Cerebellum (tissue), 4 donors: ENCODE measurements at places on chromosomes 2 and 18. TPM values are rescaled to one million over a fixed set of nuclear protein-coding genes. Genes with fewer than 3 reads are reported as not detected.

The EGR4 gene
- 0.09 TPM for total RNA-seq

- no peak for DNase-seq
Observed at GRCh38 chr2:27990030-27990590, 99.6 kb downstream of the BABAM2 start.

DNA sequence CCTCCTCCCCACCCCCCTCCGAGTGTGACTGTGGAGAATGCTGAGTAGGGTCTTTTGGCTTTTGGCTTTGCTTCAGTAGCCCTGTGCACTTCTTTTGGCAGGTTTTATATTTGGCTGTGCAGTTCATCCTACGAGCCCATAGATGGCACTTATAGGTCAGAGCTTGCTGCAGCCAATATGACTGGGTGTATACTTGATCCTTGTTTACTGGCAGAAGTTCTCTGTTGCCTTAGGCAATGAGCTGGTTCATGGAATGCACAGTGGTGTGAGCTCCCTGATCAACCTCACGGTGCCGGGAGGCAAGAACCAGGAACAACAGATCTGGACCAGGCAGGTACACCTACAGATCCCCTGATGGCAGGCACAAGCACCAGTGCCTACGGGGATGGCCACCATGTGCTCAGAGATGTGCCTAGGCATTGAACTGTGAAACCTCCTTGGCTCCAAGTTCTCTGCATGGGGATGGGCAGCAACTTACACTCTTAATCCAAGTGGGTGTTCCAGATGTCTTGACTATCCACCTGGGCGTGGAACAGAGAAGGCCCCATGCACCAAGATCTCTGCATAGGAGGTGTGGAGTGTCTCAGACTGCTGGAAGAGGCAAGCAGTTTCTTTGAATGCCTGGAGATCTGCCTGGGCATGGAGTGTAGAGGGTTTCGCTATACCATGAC is 190.4 kb downstream of the KIAA1328 start:
- DNase-seq = no peak

- peak; percentile 6 for DNase-seq
Observed at GRCh38 chr2:197777823-197778407, 7.2 kb downstream of the BOLL start.

- no peak for DNase-seq
Observed at GRCh38 chr2:232287316-232287715, 91.2 kb upstream of the ALPP start.

DNA sequence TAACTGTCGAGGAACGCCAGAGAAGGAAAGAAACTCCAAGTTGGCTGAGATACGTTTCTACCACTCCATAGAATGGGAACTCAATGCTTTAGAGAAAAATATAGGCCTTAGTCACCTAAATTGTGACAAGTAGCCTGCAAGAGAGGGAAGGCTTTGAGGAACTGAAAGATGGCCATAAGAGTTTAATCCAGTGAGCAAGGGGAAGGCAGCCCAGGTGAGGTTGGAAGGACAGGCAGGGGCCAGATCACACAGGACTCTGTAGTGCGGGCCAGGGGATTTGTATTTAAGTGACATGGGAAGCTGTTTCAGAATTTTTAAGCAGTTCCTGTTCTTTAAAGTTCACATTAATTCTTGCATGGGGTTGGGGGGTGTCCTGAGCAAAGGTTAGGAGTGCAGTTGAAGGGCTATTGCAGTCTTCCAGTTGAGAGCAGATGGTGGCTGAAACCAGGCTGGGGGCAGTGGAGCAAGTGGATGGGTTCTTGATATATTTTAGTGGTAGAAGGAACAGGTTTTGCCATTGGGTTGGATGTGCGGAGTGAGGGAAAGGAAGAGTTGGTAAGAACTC is 138.9 kb upstream of the PELI1 start:
- no peak for DNase-seq

The ZC3H15 gene
- total RNA-seq = 69.9 TPM

The DCDC2C gene
- total RNA-seq = not detected

The TMEM163 gene
- total RNA-seq = 10.2 TPM

The RAX gene
- total RNA-seq = 2.0 TPM

GRCh38 chr2:205865905-205866441 is 183.7 kb downstream of the NRP2 start:
- peak; percentile 13 for DNase-seq

DNA sequence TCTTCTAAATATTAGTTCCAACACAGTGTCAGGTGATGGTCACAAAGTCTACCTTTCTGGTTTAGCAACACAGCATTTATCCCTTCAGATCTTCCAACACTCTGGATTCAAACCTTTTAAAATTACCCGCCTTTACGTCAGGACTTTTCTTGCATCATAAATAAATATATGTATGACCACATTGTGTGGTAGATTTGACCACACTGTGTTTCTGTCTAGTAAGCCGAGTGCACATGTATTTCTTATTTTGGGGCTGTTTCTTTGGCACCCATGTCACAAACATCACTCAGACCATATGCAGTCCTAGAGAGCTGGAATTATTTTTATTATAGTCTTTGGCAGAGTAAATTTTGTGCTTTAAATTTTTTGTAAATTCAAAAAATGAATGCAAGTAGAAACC is 172.1 kb downstream of the ANKRD44 start:
- DNase-seq = no peak

- DNase-seq = no peak
Observed at GRCh38 chr18:79596446-79597175, 83.0 kb upstream of the CTDP1 start.

The ACVR1C gene
- total RNA-seq = 0.45 TPM

GRCh38 chr2:10053351-10053750 is 10.0 kb downstream of the KLF11 start:
- DNase-seq = no peak

DNA sequence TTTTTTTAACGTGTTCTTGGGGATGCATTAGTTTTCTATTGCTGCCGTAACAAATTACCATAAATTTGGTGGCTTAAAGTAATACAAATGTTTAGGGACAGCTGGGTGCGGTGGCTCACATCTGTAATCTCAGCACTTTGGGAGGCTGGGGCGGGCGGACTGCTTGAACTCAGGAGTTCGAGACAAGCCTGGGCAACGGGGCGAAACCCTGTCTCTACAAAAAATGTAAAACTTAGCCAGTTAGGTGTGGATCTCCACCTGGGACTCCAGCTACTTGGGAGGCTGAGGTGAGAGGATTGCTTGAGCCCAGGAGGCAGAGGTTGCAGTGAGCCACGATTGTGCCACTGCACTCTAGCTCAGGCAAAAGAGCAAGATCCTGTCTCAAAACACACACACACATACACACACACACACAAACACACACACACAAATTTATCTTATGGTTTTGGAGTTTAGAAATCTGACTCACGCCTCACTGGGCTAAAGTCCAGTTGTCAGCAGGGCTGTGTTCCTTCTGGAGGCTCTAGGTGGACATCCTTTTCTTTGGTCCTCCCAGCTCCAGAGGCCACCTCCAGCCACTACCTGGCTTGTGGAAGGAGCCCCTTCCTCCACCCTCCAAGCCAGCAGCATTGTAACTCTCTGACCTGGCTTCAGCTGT is 76.1 kb downstream of the SEPTIN10 start:
- DNase-seq = no peak

The MSTN gene
- total RNA-seq = 5.2 TPM

The DUSP2 gene
- 4.1 TPM for total RNA-seq

The KCNS3 gene
- total RNA-seq = 4.6 TPM

- no peak for DNase-seq
Observed at GRCh38 chr2:143680885-143681405, 551.7 kb downstream of the ARHGAP15 start.

The HJURP gene
- 8.0 TPM for total RNA-seq

The CCDC74B gene
- total RNA-seq = 6.0 TPM

DNA sequence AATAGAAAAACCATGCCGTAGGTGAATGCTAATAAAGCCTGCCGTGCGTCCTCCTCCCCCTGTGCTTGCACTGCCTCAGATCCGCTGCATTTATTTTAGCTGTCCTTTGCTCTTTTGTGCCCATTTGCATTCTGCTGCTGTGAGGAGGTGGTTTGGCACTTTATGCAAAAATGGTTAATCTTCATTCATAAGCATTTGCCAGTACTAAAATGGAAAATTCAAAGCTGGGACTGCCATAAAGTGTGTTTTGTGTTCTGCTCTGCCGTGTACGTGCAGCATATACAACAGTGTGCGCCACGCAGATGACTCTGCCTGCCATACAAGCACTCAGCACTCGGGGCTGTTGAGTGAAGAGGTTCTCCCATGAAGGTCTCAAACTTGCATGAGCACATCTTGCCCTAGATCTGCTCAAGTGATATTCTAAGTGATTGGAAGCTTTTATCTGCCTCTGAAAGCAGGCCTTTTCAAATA is 73.6 kb downstream of the SPATS2L start:
- DNase-seq = no peak

- no peak for DNase-seq
Observed at GRCh38 chr2:70708376-70709199, 59.4 kb downstream of the ADD2 start.

DNA sequence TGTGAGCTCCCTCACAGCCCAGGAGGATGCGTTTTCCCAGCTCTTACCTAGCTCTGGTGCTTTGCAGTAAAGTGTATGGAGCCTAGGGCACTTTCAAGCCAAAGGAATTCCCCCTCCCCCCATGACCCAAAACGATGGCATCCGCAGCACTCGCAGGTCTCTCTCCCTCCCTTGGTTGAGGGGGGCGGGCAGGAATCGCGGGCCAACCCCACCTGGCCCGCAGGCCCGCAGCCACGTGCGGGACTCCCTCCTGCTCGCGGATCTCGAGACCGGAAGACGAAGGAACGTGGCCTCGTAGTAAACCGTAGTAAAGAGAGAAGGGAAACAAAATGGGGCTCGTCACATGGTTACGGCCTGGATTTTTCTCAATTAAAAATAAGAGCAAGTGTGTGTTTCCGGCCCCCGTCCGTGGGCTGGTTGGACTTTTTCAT is 8.5 kb downstream of the IRS1 start:
- DNase-seq = peak; percentile 72

- no peak for DNase-seq
Observed at GRCh38 chr2:70967189-70967588, 11.2 kb upstream of the ANKRD53 start.

The ANKRD29 gene
- 9.5 TPM for total RNA-seq

DNA sequence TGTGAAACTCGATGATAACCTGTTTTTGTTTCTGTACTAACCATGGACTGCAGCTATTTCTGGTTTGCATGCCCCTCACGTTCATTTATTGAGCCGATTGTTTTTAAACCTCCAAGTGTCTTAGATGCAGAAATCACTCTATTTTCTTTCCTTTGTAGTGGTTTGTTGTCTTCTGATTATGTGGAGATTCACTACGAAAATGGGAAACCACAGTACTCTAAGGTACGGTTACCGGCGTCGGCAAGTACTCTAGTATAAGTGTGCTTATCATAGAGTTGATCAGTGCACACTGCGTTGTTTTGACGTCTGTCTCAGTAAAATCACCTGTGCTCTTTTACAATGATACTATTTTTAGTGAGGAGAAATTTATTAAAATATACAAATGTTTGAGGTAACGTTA is 87.4 kb downstream of the ADAM23 start:
- no peak for DNase-seq
